ENCODE measurements at places on chromosomes 7 and 10.

- no peak for DNase-seq
Observed at GRCh38 chr7:55308186-55308929, 56.8 kb upstream of the LANCL2 start.

DNA sequence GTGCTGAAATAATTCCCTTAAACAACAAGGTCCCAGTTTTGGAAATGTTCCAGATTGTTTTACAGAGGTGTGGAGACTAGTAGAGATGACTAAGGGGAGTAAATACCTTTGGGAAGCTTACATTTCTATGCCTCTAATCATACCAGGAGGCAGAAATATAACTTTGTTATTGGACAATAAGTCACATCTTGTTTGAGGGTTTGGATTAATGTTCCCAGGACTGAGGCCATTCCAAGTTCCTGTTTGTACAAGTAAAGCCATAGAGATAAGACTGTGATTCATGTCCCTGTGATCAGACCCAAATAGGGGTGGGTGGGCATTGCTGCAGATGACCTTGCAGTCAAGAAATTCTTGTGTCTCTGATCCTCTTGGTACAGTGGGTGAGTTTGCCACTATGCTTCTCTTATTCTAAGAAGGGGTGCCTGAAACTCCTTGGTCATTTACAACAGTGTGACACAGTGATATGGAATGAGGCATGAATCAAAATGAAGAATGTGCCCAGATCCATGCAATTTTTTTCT lies 508.3 kb downstream of the SORCS3 start:
- DNase-seq, result no peak

GRCh38 chr10:75048669-75049098 lies 62.8 kb upstream of the SAMD8 start:
- no peak for DNase-seq

GRCh38 chr10:70500368-70500767 lies 21.8 kb downstream of the PALD1 start:
- no peak for DNase-seq

DNA sequence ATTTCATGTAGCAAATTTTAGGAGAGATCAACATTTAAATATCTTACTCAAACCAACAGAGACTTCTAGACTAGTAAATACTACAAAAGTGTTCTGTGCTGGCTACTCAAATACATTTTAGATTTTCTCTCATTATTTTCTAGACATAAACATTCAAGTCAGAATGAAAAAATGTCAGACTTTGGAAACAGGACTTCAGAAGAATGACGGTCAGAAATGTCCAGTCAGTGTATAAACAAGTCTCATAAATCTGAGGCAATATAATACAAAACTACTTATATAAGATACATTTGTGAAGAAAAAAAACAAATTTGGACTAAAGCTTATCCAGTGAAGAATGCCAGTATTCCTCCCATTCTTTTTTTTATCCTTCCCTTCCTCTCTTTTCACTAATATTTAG lies 25.9 kb downstream of the RNLS start:
- DNase-seq, result no peak

DNA sequence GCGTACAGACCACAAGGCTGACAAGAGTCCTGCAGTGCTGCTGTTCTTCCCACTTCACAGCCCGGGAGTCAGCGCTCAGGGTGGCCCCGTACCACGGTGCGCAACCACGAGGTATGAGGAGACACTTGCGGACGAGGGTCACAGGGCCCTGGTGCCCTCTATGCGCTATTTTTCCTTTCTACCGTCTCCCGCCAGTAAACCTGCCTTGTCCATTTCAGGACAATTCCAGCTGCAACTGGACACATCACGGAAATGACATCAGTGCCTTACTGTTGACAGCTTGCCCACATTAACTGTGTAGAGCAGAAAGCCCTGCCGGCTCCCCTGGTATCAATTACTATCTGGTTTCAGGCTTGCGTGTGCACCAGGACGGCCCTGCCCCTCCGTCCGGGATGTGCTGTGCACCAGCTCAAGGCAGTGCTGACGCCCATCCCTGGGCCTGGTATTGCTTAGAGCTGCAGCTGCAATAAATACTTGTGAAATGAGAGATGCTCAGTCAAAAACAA lies 65.1 kb downstream of the ZRANB1 start:
- no peak for DNase-seq

- DNase-seq, result no peak
Observed at GRCh38 chr7:107850643-107851042, 40.3 kb upstream of the DLD start.

DNA sequence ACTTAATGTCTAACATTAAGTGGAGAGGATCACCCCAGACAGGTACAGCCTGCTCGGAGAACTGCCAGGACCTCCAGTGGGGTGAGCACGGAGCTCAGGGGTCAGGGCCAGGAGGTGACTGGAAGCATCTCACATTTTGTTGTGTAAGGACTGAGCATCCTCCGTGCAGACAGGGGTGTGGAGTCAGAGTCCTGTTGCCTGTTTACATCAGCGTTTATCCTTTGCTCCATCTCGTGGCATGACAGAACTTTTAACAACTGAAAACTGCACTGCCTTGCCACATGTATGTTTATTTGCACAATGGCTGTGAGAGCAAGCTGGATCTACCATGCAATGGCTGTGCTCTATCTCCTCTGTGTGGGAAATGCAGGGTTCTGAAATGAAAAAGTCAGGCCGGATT lies 175.4 kb upstream of the AKR1E2 start:
- no peak for DNase-seq

- no peak for DNase-seq
Observed at GRCh38 chr7:2969398-2970306, 74.0 kb downstream of the CARD11 start.

- no peak for DNase-seq
Observed at GRCh38 chr7:18059171-18059570, 31.5 kb upstream of the PRPS1L1 start.

DNA sequence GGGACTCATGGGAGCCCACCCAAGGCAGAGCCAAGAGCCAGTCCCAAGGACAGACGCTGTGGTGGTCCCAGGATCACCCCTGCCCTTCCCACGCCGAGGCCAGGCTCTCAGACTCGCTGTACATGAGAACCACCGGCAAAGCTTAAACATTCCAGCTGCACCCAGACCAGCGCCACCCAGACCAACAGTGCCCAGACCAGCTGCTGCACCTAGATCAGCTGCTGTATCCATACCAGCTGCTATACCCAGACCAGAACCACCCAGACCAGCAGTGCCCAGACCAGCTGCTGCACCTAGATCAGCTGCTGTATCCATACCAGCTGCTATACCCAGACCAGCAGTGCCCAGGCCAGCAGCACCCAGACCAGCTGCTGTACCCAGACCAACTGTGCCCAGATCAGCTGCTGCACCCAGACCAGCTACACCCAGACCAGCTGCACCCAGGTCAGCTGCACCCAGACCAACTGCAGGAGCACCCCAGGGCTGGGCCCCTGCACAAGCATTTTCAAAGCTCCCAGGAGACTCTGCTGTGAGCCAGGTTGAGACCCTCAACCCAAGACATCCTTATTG lies 47.9 kb upstream of the CNPY1 start:
- no peak for DNase-seq

- no peak for DNase-seq
Observed at GRCh38 chr10:103512591-103513379, 19.3 kb downstream of the NEURL1 start.

DNA sequence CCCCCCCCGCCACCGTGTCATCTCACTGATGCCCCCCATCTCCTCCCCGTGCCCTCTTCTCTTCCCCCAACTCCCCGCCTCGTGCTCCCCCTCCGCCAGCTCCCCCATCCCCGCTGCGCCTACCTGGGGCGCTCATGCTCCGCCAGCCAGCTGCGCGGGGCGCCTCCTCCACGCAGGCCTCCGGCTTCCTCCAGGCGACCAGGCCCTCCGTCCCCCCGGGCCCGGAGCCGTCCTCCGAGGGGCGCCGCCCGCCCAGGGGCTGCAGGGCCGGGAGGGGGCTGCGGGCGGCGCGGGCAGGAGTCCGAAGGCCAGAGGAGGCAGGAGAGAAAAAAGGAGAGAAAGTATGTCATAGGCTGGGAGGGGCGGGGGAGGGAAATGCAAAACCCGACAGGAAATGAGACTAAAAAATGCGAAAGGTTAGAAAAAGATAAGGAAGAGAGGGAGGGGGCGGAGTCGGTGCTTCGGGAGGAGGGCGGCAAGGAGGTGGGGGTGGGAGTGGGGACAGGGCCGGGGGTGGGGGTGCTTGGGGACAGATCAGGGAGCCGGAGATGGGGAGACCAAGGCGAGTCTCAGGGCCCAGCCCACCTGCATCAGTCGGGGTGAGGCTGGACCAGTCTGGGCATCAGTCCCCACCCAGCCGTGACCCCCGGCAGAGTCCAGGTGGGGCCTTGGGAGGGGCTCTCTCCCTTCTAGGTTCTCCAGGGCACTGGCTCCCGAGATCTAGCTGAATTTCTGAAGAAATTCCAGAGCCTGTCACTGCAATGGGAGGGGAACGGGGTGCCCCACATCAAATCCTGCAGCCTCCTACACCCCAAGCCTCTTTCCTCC lies at the start of gene CARD11:
Gene CARD11, minus strand, starts transcription at position 324 of the 828 bp plus-strand sequence. CDS start 85,361 bp downstream, outside the sequence.
- DNase-seq, result peak; percentile 64

DNA sequence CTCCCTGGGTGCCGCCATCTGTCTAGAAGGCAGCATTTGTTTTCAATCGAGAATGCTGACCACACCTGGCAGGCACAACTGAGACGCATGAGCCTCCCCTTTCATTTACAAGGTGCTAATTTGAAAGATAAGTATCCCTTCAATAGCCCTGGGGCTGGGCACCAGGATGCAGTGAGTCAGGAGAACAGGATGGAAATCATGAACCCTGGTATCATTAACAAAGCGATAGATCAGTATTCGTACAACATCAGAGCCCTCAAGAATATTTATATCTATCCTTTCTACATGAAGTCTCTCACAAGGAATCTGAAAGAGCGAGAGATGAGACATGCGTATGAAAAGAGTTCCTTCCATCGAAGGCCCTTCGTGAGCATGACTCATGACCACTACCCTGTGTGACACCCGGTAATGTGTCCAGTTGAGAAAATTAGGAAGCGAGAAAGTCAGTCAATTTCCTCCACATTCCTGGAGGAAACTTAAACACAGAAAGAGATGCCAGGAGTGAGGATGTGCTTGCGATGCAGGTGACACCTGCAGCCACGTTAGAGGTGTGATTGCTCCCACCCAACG lies 123.1 kb upstream of the PITRM1 start:
- no peak for DNase-seq

Measured in T-cell (primary cell).